ENCODE measurements at places on chromosomes 5 and 9.
A peak's percentile ranks its signal among the peaks of the same experiment; 100 is the strongest.

DNA sequence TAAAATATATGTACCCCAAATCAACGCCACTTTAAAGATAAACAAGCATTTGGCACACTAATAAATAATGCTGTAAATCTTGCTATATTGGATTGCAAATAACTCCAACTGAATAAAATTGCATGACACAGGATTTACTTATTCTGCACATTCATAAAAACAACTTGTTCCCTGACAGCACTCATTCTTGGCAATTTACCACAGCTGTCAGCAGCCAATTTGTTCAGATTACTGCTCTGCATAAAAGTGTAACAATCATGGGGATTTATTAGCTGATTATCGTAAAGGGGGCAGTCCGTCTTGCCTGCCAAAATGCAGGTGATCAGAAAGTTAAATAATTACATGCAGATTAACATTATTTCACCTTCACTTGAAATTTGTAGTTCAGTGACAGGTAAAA lies 285.3 kb downstream of the SLF1 start:
- no peak for DNase-seq

GRCh38 chr9:112025850-112026249 lies 129.2 kb downstream of the UGCG start:
- no peak for DNase-seq

DNA sequence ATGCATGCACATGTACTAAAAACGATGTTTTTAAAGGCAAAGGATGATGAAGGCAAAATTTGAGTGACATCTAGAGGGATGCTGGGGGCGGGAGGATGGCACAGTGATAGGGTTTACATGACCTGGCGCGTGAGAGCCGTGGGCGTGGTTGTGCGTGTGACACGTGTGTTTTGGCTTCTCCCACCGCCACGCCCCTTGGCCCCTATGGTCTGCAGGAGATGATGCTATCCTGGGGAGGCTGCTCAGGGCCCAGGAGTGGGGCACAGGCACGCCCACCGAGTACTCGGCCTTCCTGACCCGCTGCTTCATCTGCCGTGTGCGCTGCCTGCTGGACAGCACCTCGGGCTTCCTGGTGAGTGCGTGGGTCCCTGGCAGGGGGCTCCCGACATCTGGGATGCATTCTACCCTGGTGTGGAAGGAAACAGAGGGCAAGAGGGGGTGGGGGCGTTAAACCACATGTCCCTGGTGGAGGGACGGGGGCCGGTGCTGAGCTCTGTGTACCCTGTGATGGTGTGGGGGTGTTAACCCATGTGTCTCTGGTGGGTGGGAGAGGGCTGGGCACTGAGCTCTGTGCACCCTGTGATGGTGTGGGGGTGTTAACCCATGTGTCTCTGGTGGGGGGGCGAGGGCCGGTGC lies 19.2 kb upstream of the EXOC3 start:
- no peak for DNase-seq

DNA sequence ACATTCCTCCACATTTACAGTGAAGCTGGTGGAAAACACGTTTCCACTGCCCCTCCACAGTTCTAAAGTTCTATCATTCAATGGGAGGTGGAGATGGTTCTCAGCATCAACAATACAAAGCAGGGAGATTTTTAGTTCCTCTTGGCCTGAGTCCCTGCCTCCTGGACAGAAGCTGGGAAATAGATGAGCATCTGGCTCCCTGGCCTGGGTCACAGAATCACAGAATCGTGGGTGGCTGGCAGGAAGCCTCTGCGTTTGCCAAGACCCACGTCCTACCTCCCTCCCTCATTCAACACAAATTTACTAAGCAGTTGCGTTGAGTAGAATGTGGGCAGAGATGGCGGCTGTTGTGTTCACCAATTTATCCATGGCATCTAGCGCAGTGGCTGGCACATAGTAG lies 5.2 kb upstream of the PPARGC1B start:
- DNase-seq = no peak

- DNase-seq = no peak
Measured at GRCh38 chr5:61599370-61600122, 267.5 kb downstream of the ZSWIM6 start.

- DNase-seq = no peak
Measured at GRCh38 chr9:19782005-19782404, 6.8 kb downstream of the SLC24A2 start.

GRCh38 chr9:105116052-105116868 lies 128.2 kb upstream of the SLC44A1 start:
- no peak for DNase-seq

GRCh38 chr5:169652057-169652456 lies 15.0 kb downstream of the DOCK2 start:
- DNase-seq = peak; percentile 16

DNA sequence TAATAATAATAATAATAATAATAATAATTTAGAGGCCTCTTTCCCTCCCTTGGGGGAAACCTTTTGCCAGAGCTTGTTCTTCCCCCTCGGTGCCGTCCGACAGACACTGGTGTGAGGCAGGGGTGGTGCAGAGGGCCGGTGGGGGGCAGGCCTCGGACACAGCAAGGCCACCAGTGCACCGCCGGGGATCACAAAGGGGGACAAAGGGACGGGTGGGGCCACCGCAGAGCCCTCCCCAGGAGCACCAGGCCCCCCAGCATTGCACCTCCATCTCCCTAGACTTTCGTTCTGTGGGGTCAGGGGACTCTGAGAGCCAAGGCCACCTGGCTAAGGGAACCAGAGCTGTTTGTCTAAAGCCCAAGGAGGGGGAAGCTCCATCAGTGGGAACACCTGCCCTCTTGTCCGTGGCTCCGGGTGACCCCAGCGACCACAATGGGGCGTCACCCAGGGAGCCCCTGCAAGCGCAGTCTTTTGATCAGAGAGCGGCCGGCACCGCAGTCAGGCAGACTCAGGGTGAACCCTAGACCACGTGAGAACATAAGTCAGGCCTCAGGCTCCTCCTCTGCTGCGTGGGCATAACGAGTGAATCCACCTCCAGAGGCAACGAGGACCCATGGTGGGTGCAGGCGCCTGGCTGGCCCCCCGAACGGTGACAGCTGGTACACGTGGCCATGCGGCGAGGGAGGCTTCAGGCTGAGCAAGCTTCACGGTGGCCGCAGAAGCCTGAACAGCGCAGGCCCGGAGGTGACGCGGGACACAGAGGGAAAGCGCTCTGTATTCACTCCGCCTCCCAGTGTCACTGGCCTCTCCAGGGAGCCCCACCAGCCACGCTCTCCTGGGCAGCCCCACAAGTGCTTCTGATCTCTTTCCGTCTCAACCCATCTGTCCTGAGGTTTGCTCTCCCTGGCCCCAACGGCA lies 12.0 kb upstream of the QSOX2 start:
- DNase-seq = no peak

DNA sequence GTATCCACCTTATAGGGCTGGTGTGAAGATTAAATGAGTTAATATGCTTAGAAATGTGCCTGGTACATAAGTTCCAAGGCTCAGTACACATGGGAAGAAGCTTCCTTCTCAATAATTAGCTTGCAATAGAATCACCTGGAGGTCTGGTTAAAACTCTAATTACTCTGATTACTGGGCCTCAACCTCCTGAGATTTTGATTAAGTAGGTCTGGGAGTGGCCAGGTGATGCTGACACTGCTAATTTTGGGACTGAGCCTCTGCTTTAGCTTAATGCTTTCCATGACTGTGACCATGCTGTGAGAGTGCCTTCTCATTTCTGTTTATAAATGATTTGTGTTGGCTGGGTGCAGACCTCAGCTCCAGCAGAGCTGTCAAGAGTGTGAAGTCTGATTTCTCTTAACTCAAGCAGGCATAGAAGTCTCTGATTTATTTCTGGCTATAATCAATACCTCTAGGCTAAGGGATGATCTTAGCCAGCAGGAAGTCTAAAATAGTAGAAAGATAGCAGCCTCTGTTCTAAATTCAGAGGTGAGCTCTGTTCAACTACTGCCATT lies 85.3 kb upstream of the ZNF608 start:
- no peak for DNase-seq

GRCh38 chr9:114155263-114155994 lies at the start of gene COL27A1:
Gene COL27A1 (plus strand): TSS chr9:114155537. CDS start chr9:114155951, 414 bp downstream.
- DNase-seq = peak; percentile 80

- DNase-seq = no peak
Measured at GRCh38 chr5:17828681-17829080, 194.4 kb downstream of the TAF11L14 start.
